Gastrocnemius medialis (tissue), 4 donors: ENCODE measurements at places on chromosomes 3 and 15. TPM values are rescaled to one million over a fixed set of nuclear protein-coding genes. Genes with fewer than 3 reads are reported as not detected.
A peak's percentile ranks its signal among the peaks of the same experiment; 100 is the strongest.

- peak overlapping the region; percentile 13 for H3K27ac ChIP-seq
- no peaks in the 10 kb centered on the region for H3K36me3 ChIP-seq
- H3K4me3 ChIP-seq, result no peak overlapping the region
- peaks cover 32% of the 10 kb centered on the region for H3K4me1 ChIP-seq
- peak; percentile 57 for DNase-seq
These were observed 29.3 kb upstream of the SACM1L start for GRCh38 chr3:45659661-45660566.

THOC7 gene
- total RNA-seq, result 71.0 TPM

PPP1R14D gene
- 0.51 TPM for total RNA-seq

RASL12 gene
- total RNA-seq, result 7.1 TPM
